ENCODE measurements at places on chromosomes 16 and 17. TPM values are rescaled to one million over a fixed set of nuclear protein-coding genes. Genes with fewer than 3 reads are reported as not detected.

The B9D1 gene
- total RNA-seq, result 18.0 TPM

The NEUROD2 gene
- total RNA-seq, result not detected

The CX3CL1 gene
- under 0.01 TPM for total RNA-seq

The DOC2B gene
- not detected for total RNA-seq

The ATXN7L3 gene
- total RNA-seq, result 49.5 TPM

The CRYM gene
- total RNA-seq, result 0.51 TPM

The ZPBP2 gene
- total RNA-seq, result not detected

The TNFRSF13B gene
- not detected for total RNA-seq

The KRT14 gene
- total RNA-seq, result 0.46 TPM

The IRX5 gene
- 0.60 TPM for total RNA-seq

The NAGS gene
- 1.5 TPM for total RNA-seq

Measured in smooth muscle cell of the umbilical artery (primary cell).